GM12865 (cell line): ENCODE measurements at places on chromosomes 5 and 9.

DNA sequence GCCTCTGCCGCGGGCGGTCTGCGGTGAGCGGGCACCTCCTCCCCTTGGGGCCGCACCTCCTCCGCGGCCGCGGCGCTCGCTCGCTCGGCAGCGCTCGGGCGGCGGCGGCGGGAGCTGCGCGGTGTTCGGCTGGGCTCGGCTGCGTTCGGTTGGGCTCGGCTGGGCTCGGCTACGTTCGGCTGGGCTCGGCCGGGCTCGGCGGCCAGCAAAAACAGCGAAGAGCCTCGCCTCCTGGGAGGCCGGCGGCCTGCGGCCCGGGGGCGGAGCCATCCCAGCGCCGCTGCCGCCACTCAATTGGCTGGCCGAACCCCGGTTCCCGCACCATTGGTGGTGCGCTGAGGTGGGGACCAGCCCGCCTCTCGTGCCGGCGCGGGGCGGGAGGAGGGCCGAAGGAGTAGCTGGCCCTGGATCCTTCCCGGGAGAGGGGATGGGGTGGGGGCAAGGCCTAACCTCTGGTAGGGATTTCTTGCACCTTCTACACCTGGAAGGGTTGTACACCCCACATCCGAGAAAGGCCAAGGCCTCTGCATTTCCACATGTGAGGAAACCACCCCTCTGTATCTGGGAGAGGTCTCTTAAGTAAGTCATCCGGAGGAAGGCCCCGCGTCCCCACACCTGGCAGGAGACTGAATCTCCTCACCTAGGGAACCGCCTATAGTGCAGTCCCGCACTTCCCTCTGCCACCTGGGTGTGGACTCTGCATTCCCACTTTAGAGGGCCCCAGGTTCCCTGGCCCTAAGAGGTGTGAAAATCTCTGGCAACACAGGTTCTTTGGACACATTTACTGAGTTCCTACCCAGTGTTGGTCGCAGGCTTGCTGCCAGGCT lies at the start of gene ENHO:
ENHO (minus strand) TSS at position 20 of the 827 bp plus-strand sequence. CDS start 1,295 bp downstream, outside the sequence.
- peak; percentile 86 for DNase-seq

GRCh38 chr9:17017931-17018491 lies 116.8 kb upstream of the CNTLN start:
- no peak for DNase-seq

DNA sequence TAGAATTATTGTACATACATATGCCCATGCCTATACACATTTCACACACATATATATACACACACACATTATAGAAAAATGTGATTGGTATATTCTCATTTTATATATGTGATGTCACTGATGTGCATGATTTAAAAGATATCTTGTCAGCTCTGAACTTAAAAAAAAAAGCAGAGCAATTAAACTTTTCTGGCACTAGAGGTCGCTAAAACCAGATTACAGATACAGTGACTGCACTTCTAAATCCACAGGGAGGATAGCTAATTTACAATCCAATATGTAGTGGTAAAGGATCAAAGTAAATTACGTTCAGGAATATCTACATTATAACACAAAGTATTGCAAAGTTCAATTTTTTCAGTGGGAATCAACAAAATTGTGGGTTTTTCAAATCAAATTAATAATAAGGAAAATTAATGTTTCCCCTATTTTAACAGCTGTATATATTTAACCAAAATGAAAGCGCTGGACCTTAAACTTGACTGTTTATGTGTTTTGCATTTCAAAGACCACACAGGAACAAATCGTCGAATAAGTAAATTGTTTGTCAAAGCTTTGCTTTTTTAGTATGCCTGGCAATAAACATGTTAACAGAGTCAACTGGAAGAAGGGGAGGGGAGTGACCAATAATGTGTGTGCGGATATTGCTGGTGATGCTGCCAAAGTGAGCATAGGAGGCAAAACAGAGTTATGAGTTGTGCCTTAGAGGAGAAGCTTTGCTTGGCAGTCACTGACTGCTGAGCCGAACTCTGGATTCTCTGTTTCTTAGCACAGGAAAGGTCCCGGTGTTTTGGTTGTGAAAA lies 1201.4 kb upstream of the C9orf72 start:
- DNase-seq = peak; percentile 22

GRCh38 chr9:34049630-34050384 lies 1.1 kb upstream of the UBAP2 start:
- peak; percentile 13 for DNase-seq

GRCh38 chr9:37508135-37508833 lies 22.5 kb downstream of the POLR1E start:
- no peak for DNase-seq

GRCh38 chr5:104635227-104635626 lies 1072.6 kb upstream of the NUDT12 start:
- DNase-seq = no peak

- DNase-seq = no peak
Measured at GRCh38 chr5:111532886-111533582, 20.7 kb upstream of the STARD4 start.

DNA sequence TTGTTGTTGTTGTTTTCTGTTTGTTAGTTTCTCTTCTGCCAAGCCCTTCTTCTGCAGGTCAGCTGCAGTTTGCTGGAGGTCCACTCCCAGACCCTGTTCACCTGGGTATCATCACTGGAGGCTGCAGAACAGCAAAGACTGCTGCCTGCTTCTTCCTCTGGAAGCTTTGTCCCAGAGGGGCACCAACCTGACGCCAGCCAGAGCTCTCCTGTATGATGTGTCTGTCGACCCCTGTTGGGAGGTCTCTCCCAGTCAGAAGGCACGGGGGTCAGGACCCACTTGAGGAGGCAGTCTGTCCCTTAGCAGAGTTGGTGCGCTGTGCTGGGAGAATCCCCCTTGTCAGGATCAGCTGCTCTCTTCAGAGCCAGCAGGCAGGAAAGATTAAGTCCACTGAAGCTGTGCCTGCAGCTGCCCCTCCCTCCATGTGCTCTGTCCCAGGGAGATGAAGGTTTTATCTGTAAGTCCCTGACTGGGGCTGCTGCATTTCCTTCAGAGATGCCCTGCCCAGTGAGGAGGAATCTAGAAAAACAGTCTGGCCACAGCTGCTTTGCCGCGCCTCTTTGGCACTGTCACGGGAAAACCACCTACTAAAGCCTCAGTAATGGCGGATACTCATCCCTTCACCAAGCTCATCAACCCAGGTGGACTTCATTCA lies 299.2 kb downstream of the EDIL3 start:
- no peak for DNase-seq

- DNase-seq = no peak
Measured at GRCh38 chr5:74608736-74609601, 31.6 kb downstream of the ENC1 start.

GRCh38 chr5:54531546-54531945 lies 14.0 kb downstream of the SNX18 start:
- no peak for DNase-seq

DNA sequence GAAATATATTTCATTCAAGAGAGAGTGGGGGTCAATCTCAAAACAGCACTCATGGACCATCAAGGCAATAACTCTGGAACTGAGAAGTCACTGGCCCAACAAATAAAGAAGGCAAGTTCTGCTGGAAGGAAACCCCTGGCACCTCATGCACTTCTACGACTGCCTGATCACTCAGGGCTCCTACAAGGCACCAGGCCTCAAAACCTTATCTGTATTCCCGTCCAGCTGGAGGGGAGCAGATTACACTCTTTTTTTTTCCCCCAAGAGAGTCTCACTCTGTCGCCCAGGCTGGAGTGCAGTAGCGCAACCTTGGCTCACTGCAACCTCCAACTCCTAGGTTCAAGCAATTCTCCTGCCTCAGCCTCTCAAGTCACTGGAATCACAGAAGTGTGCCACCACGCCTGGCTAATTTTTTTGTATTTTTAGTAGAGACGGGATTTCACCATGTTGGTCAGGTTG lies 49.9 kb downstream of the P4HA2 start:
- DNase-seq = no peak

DNA sequence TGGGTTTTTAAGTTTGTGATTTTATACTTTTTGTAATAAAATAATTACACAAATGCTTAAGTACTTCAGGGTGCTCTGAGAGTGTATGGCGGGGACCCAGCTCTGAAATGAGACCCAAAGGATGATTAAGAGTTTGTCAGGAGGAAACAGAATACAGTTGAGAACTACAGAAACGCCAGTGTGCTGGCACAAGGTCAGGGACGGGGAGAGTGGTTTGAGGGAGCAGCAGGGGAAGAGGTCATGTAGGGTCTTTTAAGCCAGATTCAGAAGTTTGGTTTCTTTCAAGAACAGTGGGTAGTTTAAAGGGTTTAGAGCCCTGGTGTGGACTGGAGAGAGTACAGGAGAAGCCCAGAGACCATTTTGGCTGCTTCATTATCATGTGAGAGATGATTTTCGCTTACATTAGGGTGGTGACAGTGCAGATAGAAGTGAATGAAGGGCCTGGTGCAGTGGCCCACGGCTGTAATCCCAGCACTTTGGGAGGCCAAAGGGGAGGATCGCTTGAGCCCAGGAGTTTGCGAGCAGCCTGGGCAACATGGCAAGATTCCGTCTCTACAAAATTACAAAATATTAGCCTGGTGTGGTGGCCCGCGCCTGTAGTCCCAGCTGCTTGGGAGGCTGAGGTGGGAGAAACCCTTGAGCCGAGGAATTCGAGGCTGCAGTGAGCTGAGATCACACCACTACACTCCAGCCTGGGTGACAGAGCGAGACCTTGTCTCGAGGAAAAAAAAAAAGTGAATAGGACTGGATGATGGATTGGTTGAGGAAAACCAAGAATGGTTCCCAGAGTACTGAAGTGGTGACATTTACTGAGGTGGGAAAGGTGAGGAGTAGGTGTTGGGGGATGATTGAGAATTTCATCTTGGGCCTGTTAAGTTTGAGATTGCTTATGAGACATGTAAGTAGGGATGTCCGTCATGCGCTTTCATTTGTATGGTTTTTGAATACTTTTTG lies 1.4 kb upstream of the ETF1 start:
- DNase-seq = peak; percentile 16

- DNase-seq = no peak
Measured at GRCh38 chr5:122015471-122015870, 53.7 kb downstream of the SRFBP1 start.

GRCh38 chr5:131242728-131243255 lies 21.1 kb upstream of the CDC42SE2 start:
- DNase-seq = no peak

DNA sequence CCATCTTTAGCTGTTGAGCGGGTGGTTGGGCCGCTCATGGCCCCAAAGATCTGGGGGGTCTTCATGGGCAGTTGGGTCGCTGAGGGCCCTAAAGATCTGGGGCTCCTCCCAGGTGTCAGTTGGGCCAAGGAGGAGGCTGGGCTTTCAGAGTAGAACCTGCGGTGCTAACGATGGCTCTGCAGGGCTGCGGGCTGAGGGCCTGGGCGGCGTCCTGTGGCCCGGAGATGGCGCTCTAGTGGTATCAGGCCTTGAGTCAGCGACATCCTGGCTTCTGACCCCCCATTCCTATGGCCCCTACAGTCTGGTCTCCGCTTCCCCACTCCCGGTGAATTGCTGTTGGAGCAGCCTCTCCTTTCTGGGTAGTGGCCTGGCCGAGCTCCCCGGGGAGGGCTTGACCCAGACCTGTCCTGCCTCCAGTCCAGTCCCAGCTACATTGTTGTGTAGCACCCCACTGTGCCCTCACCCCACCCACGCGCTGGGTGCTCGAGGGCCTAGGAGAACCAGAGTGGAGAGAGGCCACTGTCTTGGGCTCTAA lies 640 bp downstream of the C5orf58 start:
- DNase-seq = no peak

GRCh38 chr5:16597946-16598694 lies 18.7 kb downstream of the RETREG1 start:
- no peak for DNase-seq

DNA sequence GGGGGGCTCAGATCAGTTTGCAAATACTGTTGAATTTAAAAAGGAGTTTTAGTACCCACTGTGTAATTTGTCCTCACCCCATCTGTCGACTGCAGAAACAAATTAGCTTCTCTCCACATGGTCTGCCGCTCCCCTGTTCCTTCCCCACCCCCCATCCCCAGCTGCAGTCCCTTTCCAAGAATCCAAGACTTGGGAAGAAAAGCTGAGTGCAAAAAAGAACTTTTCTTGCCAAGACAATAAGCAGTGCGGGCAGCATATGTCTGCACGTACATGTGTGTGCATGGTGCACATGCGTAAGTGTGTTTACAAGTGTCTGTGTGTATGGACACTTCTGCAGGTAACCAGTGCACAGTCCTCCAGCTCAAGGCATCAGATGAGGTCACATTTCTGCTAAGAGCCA lies 125.7 kb upstream of the SMIM23 start:
- no peak for DNase-seq

GRCh38 chr9:89779405-89780203 lies 174.8 kb downstream of the GADD45G start:
- no peak for DNase-seq

GRCh38 chr9:71941060-71941568 lies 29.7 kb downstream of the C9orf85 start:
- no peak for DNase-seq

- DNase-seq = peak; percentile 58
Measured at GRCh38 chr5:139524940-139525585, 36.1 kb upstream of the UBE2D2 start.

DNA sequence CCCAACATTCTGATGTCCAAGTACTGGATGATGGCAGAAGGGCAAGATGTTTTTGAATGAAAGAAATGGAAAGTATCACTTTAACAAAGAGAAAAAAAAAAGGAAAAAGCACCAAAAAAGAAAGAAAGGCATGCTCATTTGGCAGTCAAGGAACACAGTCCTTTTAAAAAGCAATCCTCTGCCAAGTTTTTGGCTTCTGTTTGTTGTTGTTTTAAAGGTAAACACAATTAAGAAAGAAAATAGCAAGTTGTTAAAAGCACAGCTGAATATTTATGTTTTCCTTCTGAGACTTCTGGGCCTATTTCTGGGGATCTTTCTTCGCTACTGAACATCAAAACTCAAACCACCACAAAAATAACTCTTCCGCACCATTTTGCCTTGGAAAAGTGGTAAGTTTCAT lies 162.1 kb downstream of the TRPM3 start:
- no peak for DNase-seq

DNA sequence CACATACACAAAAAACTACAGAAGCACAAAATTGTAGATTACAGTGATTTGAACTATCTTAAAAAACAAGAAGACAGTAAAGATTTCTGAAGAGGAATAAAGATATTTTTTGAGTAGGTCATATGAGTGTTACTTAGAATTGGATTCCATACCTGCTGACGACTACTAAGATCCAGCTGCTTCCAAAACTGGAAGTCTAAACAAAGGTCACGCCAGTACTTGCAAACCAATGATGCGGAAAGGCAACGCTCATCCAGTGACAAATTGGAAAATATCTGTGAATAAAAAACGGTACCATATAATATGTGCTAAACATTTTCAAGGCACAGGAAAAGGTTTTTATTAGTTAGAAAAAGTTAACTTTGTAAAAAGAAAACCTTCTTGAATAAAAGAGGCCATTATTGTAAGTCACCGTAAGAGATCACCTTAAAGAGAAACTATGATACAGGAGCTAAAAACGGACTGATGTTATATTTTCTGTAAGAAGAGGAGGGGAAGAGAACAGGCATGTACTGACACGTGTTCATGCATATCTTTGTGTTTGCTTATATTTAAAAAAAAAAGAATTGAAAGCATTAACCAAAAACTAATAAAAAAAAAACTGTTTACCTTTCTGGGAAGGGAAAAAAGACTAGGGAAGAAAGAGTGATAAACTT lies 14.1 kb downstream of the FBXL17 start:
- DNase-seq = no peak
